ENCODE measurements at places on chromosomes 7 and 10. TPM values are rescaled to one million over a fixed set of nuclear protein-coding genes. Genes with fewer than 3 reads are reported as not detected.

- no peak for DNase-seq
Observed at GRCh38 chr10:102141583-102142107, 8.8 kb downstream of the PPRC1 start.

- DNase-seq = no peak
Observed at GRCh38 chr7:89200758-89201157, 405.2 kb upstream of the TEX47 start.

DNA sequence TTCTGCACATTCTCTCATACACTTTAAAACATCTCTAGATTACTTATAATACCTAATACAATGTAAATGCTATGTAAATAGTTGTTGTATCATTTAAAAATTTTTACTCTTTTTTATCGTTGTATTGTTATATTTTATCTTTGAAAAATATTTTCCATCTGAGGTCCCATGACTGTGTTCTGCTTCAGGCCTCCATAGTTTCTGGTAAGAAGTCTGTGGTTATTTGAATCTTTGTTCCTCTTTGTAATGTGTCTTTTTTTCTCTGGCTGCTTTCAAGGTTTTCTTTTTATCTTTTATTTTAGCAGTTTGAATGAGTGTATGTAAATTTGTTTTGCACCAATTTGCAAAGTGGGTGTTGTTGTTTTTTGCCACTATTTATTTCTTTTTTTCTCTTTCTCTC, 263.1 kb downstream of the RPS24 start:
- DNase-seq = no peak

DNA sequence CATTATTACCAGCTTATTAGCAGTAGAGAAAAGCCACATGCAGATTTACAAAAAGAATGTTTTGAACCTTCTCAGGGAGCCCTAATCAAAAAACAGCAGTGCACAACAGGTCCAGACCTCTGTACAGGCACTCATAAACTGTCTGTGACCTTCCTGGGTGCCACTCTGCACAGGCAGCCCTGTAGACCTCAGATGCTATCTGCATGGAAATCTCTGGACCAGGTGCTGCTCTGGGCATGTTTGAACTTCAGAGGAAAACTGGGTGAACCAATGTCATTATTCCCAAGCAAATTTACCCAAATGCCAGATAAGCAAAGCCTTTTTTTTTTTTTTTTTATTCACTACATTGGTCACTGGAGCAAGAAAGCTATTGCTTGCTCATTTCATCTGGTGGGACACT, 104.2 kb downstream of the NPY start:
- DNase-seq = no peak

DNA sequence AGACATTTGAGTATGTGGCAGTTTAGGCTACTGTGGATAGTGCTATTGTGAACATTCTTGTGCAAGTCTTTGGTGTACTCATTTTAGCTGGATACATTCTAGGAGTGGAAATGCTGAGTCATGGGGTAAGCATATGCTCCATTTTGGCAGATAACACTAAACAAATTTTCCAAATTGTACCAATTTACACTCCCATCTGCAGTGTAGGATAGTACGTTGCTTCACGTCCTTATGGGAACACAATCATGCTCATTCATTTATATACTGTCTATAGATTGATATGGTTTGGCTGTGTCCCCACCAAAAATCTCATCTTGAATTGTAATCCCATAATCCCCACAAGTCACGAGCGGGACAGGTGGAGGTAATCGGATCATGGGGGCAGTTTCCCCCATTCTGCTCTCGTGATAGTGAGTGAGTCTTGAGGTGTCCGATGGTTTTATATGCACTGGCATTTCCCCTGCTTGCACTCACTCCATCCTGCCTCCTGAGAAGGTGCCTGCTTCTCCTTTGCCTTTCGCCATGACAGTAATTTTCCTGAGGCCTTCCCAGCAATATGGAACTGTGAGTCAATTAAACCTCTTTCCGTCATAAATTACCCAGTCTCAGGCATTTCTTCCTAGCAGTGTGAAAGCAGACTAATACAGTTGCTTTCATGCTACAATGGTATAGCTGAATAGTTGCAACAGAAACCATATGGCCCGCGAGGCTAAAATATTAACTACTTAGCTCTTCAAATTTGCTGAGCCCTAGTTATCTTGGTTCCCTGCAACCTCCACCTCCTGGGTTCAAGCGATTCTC, 25.6 kb downstream of the RNF216 start:
- no peak for DNase-seq

GRCh38 chr10:78552261-78552811, 516.4 kb upstream of the ZMIZ1 start:
- DNase-seq = no peak

GRCh38 chr7:81789406-81790119, 19.7 kb upstream of the HGF start:
- DNase-seq = no peak

- no peak for DNase-seq
Observed at GRCh38 chr7:2403718-2404648, 572 bp downstream of the CHST12 start.

- DNase-seq = peak; percentile 22
Observed at GRCh38 chr10:46255801-46256747, 30.7 kb upstream of the ANTXRL start.

GRCh38 chr7:24982917-24983316, 2.9 kb upstream of the OSBPL3 start:
- DNase-seq = no peak

DNA sequence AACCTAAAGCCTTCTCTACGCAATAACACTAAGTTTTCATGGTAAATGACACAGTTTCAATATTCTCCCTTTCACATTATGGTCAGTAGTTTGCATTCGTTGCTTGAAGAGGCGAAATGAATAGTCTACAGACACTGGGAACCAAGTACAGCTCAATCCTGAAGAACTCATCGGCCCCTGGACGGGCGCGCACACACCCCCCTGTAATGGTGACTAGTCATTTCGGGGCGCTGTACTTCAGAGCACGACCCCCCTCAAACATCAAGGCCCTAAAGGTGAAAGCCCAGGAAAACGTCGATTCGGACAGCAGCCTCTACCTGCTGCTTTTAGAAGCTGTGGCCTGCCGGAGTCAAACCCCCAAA, 1.0 kb downstream of the NT5C2 start:
- DNase-seq = no peak

GRCh38 chr10:84829131-84829530, 500.7 kb downstream of the CCSER2 start:
- DNase-seq = no peak

GRCh38 chr7:81925530-81925929, 155.7 kb upstream of the HGF start:
- no peak for DNase-seq

DNA sequence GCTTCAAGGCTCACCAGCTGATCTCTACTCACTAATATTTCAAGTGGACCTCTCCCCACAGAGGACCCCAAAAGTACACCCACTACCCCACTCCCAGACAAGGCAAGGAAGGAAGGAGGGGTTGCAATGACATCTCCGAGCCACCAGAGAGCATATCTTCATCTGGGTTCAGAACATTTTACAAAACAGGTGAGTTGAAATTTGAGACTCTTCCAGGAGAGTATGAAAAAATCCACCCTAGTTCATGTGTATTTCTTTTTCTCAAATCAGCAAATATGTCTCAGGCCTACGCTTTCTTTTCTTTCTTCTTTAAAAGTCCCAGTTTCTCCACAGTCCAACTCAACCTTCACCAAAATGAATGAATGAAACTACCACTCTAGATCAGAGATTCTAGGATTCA, 61.9 kb downstream of the SGMS1 start:
- DNase-seq = peak; percentile 25

- DNase-seq = no peak
Observed at GRCh38 chr7:92802406-92802805, 34.0 kb downstream of the CDK6 start.

DNA sequence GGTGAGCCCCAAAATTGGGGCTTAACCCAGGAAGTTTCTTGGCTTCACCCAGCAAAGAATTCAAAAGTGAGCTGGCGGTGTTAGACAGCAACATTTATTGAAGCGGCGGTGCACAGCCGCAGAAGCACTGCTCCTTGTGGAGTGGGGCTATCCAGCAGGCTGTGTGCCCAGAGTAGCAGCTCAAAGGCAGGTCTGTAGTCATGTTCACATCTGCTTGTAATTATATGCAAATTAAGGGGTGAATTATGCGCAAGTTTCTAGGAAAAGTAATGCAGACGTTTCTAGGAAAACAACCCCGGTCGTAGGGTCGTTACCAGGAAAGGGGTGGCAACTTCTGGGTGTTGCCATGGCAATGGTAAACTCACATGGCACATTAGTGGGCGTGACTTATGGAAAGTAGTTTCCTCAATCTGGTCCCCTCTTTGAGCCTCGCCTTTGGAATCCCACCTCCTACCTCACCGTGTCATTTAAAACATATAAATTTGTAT, 13.7 kb upstream of the KBTBD2 start:
- peak; percentile 81 for DNase-seq

- no peak for DNase-seq
Observed at GRCh38 chr10:75058161-75058560, 53.3 kb upstream of the SAMD8 start.

DNA sequence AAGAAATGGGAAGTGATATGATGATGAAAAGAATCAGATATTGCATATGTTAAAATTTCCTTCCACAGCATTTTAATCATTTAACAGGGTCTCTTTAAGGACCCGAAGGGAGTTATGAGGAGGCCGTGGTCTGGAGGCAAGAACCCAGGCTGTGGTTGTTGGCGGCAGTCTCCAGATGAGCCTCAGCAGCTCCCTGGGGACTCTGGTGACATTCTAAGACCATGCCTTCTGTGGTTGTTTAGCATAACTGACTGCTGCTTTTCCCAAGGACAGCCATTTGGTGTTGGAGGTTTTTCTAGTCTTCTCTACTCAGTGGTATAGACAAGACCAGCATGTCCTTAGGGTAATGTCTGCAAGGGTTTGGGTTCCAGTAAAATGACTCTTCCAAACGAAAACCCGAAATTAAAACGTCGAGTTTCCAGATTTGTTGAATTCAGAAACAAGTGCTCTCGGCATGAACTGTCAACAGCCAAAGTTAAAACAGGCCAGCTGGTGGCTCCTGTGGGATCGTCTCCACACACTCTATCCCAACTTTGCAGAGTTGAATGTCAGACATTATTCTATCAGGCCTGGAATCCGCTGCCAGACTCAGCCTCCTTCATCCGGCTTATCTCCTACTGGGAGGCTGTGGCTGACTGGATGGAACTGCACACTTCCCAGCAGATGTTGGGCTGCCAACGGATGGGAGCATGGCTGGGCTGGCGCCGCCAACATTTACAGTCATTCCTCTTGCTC, 183.1 kb downstream of the TAX1BP1 start:
- DNase-seq = no peak

DNA sequence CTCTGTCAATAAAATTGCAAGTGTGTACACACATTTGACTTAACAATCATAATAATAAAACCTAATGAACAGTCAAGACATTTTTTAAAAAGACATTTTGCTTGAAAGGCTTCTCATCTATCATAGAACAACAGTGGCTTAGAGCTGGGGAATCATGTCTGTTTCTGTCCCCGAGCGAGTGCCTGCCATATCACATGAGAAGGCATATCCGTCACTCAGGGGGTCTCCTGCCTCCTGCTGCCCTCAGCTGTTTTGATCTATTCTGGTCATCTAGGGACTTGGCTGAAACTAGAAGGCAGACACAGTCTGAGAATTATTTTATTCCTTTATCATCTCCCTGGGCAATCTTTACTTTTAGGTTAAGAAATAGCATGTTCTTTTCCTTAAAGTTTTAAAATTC, 278.7 kb upstream of the KLF6 start:
- DNase-seq = no peak

DNA sequence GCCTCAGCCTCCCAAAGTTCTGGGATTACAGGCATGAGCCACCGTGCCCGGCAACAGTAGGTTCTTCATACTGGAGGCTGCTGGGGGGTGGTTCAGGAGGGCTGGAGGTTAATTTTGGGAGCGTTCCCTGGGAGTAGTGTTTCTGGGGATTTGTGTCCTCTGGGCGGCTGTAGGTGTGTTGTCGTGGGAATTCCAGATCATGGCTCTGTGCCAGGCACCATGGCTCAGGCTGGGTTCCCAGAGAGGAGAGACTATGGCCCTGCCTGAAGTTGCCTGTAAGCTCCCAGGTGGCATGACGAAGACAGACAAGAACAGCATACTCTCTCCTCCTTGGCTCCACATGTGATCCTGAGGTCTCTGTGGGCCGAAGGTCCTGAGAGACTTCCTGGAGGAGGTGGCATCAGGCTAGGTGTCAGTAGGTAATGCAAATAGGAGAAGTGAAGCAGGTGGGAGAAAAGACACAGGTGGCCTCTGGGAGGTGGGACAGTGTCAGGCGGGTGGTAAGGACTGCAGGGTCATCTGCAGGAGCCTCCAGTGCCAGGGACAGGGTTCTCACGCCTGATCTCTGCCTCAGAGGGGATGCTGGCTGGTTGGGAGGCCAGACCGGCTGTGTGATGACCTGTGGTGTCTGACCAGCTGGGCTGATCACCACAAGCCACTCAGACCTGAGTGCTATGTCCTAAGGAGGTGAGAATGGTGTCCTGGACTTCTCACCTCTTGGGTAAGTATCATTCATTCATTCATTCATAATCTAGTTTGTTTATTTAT, 18.7 kb downstream of the CLIP2 start:
- DNase-seq = no peak

GRCh38 chr7:94087664-94088352, 83.7 kb upstream of the BET1 start:
- DNase-seq = peak; percentile 65

DNA sequence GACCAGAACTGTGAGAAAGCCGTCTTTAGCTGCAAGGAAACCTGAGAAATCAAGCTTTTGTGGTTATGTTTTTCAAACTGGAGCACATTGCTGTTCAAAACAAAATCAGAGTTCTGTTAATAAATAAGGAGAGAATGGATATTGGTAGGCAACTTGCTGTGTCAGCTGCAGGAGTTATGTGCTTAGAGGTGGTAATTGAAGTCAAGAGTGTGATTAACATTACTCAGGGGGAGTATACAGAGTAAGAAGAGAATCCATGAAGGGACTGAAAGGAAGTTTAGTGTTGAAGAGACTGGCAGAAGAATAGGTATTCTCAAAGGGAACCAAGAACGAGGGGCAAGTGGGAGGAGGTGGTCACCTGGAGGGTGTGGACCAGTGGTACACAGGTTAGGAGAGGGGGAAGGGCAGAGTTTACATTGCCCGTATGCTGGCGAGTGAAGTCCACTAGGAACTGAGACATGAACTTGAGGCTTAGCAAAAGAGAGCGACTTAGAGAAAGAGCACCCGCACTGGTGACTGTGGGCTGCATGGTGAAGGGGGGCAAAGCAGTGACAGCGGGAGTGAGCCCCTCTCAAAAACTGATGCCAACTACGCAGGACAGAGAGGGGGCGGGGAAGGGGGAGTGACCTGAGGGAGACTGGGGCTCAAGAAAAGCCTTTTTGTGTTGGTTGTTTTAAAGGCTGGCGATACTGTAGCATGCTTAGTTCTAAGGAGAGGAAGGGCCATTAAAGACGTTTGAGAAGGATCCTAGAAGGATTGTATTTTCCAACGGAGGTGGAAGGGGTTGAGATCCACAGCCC, 80.0 kb downstream of the SDK1 start:
- no peak for DNase-seq

GRCh38 chr10:6607778-6608177, 27.7 kb upstream of the PRKCQ start:
- no peak for DNase-seq

The AP1S1 gene
- total RNA-seq = 8.8 TPM

The CLRN3 gene
- not detected for total RNA-seq

The FAM221A gene
- 6.8 TPM for total RNA-seq

The AHCYL2 gene
- total RNA-seq = 16.5 TPM

The HOXA6 gene
- not detected for total RNA-seq

The ADAM22 gene
- 7.7 TPM for total RNA-seq

The CPA5 gene
- not detected for total RNA-seq

The CHRM2 gene
- total RNA-seq = not detected

Data from CD4-positive, alpha-beta memory T cell (primary cell).